ENCODE measurements at places on chromosomes 2 and 18.

DNA sequence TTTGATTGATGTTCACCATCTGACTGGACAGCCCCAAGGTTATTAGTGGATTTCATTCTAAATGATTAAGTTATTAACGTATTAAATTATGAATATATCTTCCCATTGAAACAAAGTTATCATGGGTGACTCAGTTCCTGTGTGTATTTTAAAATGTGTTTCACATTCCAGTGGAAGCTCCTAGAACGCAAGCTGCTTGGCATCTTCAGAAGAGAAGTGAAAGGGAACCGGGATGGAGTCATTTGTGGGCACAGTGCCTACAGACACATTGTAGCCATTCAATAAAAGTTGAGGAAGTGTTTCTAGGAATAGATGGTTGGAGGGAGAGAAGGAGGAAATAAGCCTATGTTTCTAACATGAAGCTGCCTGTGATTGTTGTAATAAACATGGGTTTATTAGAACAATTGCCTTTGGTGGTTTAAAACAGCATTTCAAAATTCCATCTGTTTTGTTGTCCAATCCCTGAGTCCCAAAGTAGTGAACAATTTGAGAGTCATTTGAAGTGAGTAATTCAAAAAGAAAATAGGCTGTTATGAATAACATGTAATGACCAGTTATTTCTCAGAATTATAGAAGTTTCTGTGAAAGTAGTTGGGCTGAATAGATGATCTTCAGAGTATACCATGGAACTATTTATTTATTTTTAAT is 143.5 kb downstream of the PKP4 start:
- DNase-seq = no peak

GRCh38 chr2:4012197-4012596 is 308.8 kb downstream of the DCDC2C start:
- no peak for DNase-seq

DNA sequence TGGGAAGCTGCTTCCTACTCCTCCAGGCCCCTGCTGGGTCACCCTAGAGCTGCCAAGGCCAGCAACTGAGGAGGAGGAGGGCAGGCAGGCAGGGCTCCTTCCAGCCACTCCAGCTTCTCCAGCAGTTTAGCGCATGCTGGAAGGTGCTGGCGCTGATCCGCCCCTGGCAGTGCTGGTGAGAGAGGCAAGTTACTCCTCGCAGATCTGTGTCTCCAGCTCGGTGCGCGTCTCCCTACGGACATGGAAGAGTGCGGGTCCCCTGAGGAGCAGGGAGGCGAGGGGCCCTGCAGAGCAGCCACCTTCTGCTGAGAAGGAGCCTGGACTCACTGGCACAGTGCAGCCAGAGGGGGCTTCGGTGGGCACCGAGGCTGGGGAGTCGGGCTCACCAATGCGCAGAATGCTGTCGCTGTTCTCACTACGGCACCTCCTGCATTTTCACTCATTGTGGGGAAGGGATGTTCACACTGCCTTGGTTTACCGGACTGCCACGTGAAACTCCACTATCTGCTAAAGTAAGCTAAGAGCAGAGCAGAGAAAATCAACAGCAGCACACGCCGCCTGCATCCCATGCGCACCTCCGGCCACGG is 206.0 kb downstream of the HDAC4 start:
- peak; percentile 24 for DNase-seq

DNA sequence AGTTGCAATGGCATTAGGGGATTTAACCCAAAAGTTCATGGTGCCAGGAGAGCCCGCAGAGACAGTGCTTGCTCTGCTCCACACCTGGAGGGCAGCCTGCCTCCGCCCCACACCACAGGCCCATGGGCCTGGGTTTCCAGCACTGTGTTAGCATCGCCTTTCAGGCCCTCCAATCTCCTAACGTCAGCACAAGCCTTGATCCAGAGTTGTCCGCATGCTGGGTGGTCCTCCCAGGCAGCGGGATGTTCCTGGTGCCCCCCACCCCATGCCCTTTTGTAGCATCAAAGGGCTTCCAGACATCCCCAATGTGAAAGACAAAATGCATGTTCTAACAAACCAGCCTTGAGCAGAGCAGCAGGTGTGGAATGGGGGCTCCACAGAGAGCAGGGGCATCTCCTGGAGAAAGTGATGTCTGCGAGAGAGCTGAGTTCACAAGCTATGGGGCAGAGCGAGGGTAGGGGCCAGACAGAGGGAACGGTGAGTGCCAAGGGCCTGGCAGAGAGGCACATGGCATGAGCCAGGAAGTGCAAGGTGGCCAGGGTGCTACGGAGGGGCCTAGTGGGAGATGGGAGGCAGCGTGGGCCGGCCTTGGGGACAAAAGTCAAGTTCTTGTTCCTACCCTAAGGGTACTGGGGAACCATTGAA is 119.2 kb downstream of the CYP26B1 start:
- DNase-seq = peak; percentile 12

DNA sequence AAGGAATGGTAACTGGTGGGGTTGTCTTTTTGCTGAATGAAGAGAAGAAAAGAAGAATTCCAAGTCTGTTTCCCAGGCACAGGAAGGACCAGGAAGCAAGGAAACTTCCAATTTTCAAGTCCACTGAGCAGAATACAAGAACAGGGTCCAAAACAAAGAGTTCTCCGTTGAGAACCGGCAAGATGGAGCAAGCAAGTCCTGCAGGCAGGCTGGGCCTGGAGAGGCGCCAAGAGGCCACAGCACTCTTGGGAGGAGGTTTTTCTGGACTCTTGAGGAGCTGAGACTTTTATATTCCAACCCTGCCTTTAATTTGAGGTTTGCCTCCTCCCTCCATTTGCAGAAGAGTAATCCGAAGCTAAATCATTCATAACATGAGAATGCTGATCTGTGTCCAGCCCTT is 224.5 kb downstream of the IKZF2 start:
- no peak for DNase-seq

- DNase-seq = no peak
These were observed 234.3 kb downstream of the LRATD1 start for GRCh38 chr2:14866736-14867352.

GRCh38 chr2:200787351-200788120 is 24.2 kb upstream of the BZW1 start:
- DNase-seq = no peak

DNA sequence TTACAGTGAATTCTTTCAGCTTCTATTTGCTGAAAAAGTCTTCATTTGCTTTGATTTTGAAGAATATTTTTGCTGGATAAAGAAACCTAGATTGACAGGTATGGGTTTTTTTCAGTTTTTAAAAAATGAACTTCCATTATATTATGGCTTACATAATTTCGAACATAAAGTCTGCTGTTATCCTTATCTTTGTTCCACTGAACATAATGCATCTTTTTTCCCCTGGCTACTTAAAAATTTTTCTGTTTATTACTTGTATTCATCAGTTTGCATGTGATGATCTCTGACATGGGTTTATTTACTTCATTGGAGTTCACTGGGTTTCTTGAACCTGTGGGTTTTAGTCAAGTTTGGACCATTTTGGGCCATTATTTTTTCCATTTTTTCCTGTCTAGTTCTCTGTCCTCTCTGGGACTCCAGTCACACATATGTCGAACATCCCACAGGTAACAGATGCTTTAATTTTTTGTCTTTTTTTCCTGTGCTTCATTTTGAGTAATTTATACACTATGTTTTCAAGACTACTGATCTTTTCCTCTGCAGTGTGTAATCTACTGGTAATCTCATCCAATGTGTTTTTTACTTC is 33.1 kb downstream of the SEC11C start:
- no peak for DNase-seq

GRCh38 chr2:73888388-73888787 is 4.4 kb upstream of the ACTG2 start:
- no peak for DNase-seq

DNA sequence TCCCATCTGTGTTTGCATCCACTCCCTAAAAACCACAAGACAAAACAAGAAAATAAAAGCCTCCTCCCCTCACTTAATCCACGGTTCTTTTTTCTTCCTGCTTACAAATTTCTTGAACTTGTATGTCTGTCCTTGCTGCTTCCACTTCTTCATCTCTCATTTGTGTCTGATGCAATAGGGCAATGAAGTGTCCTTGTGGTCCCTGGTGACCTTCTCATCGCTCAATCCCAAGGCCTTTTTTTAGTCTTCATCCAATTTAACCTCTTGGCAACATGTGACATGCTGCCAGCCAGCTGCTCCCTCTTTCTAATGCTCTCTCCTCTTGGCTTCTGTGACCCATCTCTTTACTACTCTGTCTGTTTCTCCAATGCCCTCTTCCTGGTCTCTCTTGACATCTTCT is 87.6 kb downstream of the SEMA4F start:
- no peak for DNase-seq

GRCh38 chr2:187404431-187405110 is 43.5 kb downstream of the CALCRL start:
- DNase-seq = no peak

DNA sequence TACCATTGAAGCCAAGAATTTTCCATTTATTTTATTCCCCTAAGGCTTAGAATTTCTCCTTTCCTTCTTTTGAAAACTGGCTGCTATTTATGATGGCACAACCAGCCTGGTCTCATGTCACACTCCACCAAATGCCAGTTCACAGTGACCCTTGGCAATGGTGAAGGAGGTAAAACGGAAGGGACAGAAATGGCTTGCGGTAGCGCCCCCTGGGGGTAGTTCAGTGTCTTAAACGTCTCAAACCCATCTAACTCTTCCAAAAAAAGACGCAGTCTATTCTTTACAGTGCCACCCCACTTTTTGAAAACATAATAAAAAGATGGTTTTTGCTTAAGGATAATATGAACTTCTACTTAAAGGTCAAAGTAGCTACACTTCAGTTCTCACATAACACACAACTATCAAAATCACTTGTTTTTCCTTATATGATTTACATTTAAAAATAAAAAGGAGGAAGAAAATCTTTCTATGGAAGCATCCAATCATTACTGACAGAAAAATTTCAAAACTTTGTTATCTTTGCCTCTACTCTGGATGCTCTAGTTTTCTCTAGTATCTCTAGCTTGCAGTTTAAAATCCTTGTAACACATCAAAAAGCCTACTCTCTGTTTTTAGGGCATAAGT is 28.0 kb downstream of the PNO1 start:
- peak; percentile 62 for DNase-seq

DNA sequence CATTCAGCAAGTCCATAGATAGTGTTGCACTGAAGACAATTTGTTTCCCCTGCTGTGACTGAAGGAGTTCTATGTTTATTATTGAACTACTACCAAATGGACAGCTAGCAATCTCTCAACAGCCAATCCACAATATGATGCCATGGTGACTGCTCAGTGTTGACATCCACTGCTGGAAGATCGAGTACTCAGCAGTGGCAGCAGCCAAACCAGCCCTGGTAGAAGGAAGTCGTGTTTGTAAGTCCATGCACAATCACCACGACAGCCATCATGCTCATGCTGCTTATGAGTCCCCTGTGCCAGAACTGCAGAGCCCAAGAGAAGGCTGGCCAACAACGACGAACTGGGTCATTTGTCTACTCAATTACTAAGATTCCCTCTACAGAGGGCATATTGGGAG is 66.4 kb downstream of the OSR1 start:
- DNase-seq = no peak

- no peak for DNase-seq
These were observed 55.0 kb upstream of the SERPINB2 start for GRCh38 chr18:63832470-63832869.

GRCh38 chr2:203797712-203798111 is 69.9 kb upstream of the CTLA4 start:
- DNase-seq = no peak

- no peak for DNase-seq
These were observed 129.7 kb upstream of the OSR1 start for GRCh38 chr2:19488009-19488691.

DNA sequence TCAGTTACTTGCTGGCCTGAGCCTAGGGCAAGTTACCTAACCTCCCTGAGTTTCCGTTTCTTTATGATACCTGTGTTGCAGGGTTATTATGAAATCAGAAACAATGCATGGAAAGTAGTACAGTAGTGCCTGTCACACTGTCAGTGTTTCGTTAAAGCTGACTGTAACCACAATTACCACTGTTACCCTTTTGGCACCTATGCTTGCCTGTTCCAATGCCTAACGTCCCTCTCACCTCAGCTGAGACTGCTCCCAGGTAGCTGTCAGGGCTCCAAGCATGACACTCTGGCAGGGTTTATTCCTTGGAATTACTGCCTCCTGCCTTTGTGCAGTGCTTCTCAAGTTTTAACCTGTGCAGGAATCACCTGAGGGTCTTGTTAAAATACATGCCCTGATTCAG is 135.2 kb upstream of the RBMS1 start:
- DNase-seq = no peak

DNA sequence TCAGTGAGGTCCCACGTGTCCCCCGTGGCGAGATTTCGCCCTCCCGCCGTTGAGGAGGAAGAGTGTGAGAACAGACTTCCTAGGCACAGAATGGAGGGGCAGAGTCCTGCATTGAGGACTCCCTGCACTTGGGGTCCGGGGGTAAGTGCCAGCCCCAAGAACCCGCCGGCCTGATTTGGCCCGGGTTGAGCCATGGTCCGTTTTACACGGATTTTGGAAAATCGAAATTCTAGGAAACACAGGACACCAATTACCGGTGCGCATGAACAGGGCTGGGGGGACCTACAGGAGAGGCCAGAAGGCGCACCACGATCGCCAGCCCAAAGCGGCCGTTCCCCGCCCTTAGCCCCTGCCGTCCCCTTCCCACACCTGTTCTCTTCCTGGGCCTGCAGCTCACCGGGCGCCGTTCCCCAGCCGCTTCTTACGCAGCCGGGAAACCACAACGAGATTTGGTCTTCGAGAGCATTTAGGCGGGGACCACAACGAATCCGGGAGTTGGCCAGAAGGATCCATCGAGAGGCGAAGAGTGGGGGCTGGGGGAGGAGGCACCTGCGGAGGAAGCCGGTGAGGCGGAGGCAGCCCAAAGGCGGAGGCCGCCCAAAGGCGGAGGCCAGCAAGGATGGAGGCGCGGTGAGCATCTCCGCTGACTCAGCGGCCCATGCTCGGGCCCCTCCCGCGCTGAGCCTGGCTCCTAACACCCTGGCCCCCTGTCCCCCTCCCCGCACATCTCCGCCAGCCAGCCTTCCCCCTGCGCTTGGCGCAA is 464 bp upstream of the TLX2 start:
- DNase-seq = peak; percentile 54

DNA sequence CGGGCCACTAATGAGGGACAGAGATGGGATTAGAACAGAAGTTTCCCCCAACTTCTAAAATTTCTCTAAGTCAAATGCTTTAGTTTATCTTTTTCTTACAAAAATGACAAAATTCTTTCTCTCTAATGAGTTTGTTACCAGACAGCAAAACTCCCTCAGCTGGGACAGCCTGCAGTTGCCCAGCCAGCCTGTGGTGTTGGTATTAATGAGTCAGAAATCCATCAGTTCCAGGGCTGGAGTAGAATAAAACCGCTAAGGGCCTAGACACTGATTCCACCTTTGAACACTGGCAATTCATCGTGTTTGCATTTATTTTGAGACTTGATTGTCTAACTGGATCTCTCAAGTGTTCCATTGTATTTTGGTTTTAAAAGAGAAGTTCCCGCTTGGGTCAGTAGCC is 38.3 kb upstream of the SMAD2 start:
- no peak for DNase-seq
